ENCODE measurements at places on chromosomes 7 and 10.

- no peak for DNase-seq
These were observed 24.3 kb upstream of the FOXK1 start for GRCh38 chr7:4657640-4658417.

DNA sequence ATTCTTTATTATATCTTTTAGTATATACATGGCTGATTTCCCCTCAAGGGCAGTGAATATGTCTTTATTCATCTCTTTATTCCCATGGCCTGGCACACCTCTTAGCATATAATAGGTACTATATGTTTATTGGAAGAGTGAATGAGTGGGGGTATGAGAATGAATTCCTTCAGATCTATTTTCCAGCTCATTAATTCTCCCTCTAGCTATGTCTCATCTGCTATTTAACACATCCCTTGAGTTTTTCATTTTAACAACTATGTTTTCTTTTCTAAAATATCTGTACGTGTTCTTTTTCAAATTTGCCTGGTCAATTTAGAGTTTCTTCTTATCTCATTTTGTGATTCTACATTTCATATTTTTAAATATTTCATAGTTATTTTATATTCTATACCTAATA is 14.4 kb downstream of the HPS1 start:
- no peak for DNase-seq

DNA sequence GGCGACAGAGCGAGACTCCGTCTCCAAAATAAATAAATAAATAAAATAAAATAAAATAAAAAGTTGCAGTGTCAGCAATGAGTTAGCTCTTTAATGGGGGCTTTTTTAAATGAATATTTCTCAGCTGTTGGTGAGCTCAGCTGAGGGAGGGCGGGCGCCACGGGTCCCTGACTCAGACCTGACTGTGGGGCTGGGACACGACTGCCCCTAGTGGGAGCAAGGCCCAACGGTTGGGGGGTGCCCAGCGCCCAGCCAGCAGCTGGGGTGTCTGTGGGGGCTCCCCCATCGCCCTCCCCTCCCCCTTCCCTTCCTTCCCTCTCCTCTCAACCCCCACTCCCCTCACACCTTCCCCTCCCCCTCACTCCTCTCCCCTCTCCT is 46.6 kb downstream of the PWWP2B start:
- DNase-seq = peak; percentile 66

DNA sequence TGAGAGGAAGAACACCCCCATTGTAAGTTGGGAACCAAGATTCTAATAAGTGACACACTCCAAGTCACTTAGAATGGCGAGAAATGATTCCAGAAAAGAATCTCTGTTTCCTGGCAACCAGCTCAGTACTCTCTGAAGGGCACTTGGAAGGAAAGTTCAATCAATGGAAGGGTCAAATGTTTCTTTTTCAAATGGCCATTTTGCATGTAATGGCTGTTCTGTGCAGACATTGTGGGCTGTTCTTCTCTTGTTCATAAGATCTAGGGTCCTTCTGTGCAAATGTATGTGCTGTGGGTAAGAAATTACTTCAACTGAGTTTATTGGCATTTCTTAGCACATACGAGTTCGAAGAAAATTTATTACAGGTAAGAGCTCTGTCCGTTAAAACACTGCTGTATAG is 145.3 kb downstream of the EVX1 start:
- DNase-seq = no peak

DNA sequence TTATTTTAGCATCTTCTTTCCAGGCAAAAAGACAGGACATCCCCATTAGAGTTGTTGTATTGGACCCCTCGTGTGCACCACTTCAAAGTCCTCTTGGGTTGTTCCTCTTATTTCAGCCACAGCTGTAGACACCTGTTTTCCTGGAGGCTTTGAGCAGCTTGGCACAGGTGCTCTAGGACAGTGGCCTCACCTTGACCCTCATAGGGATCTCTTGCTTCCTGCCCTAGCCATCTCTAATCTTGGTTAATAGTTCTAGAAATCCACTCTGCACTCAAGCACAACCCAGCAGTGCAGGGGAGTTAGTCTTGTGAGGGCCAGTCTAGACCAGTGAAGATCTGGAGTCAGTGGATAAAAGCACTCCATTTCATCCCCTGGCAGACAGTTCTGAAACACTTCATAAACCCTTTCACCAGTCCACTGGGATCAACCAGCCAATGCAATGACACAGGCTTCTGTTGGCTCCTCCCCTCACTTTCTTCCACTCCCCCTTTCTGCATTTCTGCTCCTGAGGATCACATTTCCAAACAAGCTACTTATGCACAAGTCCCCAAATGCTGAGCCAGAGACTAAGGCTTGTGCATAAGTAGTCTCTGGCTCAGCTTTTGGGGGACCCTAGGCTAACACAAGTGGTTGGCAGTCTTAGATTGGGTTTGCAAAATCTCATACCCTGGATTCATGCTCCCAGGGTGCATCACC is 131.5 kb upstream of the LAMB4 start:
- DNase-seq = no peak

DNA sequence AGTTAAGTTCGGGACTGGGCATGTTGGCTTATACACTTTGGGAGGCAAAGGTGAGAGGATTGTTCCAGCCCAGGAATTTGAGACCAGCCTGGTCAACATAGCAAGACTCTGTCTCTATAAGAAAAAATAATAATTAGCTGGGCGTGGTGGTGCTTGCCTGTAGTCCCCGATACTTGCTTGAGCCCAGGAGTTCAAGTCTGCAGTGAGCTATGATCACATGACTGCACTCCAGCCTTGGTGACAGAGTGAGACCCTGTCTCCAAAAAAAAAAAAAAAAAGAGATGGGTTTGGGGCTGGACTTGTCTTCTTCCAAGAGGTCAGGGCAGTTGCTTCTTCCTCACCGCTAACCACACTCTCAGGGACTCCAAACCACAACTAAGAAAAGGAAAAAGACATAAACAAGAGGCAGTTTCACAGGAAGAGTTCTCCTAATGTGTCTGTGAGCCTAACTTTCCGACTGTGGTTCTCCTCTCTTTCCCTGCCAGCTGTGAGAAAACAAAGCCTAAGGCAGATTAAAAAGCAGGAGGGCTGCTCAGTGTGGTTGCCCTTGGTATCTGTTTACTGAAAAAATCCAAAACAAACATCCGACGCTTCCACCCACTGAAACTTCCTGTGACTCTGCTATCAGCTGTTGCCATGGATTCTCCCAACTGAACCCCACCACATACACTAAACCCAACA is 2.4 kb upstream of the SERPINE1 start:
- DNase-seq = no peak

DNA sequence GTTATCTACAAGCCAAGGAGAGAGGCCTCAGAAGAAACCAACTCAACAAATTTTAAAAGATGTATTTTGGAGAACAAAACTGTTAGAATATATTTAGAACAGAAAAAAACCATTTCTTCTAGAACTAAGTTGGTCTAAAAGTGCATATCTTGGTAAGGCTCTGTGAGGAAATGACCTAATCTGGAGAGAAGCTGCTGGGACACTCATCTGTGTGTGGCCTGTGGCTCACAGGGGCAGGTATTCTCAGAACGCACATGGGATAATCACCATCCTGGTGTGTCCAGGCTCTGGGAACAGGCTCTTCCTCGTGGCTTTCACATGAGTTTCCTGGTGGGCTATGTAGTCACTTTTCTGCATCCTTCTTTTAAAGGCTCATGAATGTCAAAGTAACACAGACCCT is 38.1 kb upstream of the PRSS1 start:
- DNase-seq = no peak

GRCh38 chr10:48454302-48455054 is 148.0 kb downstream of the MAPK8 start:
- DNase-seq = no peak

GRCh38 chr10:5497289-5497688 is 2.1 kb downstream of the CALML5 start:
- no peak for DNase-seq

GRCh38 chr10:13365243-13365642 is 17.1 kb upstream of the SEPHS1 start:
- no peak for DNase-seq

- DNase-seq = no peak
These were observed 64.4 kb upstream of the HECTD2 start for GRCh38 chr10:91345716-91346115.

DNA sequence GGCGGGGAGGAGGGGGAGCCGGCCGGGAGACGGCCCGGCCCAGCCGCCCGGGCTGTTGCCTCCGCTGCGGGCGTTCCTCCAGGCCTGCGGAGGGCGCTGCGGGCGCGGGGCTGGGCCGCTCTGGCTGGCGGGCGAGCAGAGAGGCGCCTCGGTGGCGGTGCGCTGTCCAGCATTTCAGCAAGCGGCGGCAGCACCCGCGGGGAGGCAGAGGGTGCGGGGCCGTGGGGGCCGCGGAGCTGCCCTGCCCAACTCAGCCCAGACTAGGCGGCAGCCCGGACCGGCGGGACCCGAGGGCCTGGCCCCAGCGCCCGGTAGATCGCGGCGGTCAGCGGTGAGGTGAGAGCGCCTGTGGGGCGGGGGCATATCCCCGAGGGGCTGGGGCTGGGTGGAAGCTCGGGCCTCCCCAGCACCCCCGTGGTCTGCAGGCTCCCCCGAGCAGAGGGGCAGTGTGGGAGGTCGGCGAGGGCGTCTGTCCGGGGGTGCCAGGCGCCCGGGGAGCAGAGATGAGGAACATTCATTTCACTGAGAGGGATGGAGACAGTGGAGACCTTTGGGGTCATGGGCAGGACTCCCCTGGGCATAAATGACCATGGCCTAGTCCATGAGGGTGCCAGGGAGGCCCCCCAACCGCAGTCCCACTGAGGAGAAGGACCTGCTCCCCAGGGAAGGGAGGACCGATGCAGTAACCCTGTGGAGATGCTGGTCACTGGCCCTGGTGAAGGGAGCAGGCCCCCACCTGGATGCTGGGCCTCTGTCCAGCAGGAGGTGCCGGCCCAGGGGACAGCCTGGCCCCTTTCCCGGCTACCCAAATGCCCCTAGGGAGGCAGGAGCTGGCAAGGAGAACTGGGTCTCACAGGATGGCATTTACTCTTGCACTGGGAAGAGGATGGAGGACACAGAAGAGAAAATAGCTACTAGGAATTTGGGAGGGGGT is at the start of gene SRRM3:
Gene SRRM3, plus strand, starts transcription at position 165 of the 934 bp plus-strand sequence. CDS start 33,171 bp downstream, outside the sequence.
- DNase-seq = peak; percentile 77

- DNase-seq = no peak
These were observed 13.9 kb downstream of the IFIT3 start for GRCh38 chr10:89341649-89342048.

DNA sequence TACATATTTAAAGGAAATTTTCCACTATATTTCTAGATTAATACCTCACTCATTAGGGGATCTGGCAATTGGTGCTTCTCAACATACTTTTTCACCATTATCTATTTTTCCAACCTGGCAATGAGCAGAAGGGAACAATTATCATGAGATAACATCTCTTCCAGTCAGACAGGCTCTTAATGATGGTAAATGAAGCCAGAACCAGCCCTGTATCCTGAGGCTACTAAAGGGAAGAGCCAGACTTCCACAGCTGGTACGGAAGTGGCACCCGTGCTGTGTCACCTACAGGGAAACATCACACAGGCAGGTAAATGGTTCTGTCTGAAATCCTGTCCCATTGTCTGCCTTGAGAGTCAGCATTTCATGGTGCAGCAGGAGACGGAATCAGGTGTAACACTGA is 75.9 kb downstream of the ELMO1 start:
- no peak for DNase-seq

- DNase-seq = no peak
These were observed 9.3 kb upstream of the SLC25A13 start for GRCh38 chr7:96331233-96331632.

DNA sequence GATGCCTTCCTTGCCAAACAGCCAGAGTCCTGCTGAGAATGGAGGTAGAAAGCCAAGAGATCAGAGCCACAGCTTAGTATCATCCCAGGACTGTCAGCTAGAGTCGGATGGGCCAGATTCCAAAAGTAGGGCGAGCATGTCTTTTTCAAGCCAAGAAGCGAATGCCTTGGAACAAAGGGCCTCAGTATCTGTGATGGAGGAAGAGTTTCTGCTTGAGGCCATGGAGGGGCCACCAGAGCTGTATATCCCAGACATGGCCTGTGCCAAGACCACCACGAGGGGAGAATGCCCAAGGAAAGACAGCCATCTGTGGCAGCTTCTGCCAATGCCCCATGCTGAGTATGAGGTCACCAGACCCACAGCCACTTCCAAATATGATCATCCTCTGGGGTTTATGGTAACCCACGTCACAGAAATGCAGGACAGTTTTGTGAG is 44.3 kb upstream of the PPP1R17 start:
- DNase-seq = no peak

DNA sequence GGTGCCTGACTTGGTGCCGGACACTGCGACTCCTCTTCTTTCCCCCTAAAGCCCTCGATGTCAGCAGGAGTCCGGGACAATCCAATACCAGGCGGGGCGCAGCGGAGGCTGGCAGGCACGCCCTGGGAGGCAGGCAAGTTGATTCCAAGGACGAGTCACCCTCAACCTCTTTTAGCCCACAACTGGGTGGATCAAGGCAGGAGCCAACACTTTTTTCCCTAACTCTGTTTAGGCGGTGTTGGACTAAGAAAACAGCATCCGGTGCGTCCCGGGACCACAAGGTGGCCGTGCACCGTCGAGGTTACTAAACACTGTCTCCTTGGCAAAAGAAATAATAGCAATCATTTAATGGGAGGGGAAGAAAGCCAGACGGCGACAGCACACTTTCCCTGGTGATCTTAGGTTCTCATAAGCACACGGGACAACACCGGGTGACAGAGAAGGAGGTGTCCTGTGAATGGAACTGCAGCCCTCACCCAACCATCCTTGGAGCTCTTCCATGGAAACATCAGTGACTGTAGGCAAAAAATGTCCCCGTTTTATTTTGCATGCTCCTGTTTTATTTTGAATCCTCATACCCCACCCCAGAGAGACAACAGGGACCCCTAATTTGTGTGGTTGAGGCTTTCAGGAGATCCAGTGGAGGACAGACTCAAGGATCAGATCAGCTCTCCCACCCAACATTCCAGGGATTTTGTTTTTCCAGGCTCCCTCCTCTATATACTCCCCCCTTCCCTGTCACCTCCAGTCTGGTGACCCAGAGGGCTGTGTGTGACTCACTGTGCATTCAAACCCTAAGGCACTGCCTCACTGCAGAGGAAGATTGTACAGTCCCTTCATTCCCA is 1.3 kb upstream of the CALCR start:
- DNase-seq = no peak

DNA sequence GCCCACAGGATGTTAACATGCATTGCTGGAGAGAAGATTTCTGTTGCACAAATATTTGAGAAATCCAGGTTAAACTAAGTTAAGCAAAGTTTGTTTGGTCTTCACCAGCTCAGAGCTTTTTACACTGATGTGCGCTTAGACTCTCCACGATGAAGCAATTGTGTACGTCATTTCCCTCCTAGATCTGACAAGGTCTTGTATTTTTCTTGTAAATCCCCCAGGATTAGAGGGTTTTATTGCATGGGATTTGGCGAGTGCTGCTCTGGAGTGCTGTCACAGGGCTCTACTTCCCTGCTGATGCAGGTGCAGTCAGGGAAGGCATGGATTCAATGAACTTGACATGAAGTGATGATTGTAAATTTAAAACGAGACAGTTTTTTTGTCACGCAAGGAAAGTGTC is 173.3 kb downstream of the PDE1C start:
- no peak for DNase-seq

DNA sequence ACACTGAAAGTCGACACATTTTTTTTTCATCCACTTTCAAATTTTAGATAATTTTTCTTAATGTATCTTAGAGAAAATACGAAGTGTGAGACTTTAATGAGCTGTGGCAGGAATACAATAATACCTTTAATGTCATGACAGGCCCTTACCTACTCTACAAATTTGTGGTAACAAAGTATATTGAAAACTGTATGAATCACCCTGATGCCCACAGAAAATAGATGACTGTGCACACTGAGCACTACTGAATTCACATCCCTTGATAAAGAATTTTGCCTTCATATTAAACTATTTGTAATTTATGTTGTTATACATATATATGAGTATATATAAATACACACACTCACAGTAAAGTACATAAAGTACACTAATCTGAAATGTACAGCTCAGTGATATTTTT is 51.7 kb downstream of the AKR1D1 start:
- no peak for DNase-seq
